SHP77 treated with DMSO at 0.1 percent for 48 hours (cell line): ENCODE measurements at places on chromosomes 2 and 18.

DNA sequence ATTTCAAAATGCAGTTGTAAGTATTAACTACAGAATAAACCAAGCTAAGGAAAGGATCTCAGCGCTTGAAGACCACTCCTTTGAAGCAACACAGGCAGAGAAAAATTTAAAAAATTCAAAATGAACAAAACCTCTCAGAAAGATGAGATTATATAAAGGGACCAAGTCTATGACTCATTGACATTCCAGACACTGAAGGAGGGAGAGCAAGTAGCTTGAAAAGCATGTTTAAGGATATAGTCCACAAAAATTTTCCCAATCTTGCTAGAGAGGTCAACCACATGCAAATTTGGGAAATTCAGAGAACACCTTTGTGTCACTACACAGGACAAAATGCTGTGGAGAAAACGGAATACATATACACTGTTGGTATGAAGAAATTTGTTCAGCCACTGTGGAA is 112.6 kb upstream of the MC4R start:
- DNase-seq = no peak

- no peak for DNase-seq
These were observed 14.0 kb downstream of the SLC14A2 start for GRCh38 chr18:45628979-45629958.

DNA sequence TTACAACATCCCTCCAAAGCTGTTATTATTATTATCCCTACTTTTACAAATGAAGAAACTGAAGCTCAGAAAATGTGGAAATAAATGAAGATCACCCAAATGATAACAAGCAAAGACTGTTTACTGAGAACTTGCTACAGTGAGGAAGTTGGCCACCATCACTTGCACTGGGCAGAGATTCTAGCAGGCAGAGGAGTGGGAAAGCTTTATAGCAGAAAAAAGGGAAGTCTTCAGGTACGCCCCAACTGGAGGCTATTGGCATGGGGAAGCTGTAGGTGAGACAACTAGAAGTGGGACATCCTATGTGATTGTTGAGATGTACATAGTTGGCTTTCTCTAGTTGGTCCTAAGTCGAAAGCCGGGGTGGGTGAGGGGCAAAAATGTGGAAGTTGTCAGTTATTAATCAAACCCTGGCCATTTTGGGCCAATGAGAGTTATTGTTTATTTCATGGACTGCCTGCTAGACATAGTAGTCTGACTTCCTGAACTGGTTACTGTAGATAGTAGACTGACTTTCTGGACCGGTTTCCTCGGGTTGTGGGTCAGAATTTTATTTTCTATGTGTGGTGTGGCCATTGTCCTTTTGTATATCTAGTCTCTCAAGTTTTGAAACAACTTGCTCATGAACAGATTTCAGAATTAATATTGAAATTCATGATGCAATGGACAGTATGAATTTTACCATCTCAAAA is 40.2 kb upstream of the STAT4 start:
- DNase-seq = no peak

DNA sequence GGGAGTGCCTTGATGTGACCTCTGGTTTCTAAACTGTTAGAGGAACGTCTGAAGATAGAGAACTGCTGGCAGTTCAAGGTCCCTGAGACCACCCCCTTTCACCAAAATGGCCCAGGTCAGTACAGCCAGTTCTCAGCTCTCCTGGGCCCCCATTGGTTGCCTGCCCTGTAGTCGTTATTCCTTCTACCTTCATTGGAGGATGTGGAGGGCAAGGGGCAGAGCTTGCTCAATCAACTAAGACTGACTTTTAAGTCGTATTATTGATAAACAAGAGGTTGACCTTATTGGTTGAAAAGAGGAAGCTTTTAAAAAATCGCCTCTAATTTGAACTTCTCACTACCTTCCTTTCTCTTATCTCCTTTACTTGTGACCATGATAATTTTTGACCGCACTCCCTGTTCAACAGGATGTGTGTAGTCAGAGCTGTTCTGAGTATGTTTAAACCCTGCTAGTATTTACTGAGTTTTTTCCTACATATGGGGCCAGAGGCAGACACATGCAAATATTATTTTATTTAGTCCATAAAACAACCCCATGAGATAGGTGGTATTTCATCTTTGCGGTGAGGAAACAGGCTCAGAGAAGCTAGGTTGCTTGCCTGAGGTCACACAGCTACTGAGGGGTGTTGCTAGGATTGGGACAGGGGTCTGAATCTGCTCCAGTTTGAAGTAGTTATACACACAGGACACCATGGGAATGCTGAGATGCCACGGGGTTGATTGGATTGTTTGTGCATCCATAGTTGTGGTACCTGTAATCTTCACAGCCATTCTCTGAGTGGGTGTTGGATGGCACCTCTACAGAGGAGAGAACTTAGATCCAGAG is 65.9 kb downstream of the TMEM247 start:
- DNase-seq = no peak

- DNase-seq = no peak
These were observed 5.0 kb upstream of the ATP6V1B1 start for GRCh38 chr2:70930371-70931329.

- peak; percentile 70 for DNase-seq
These were observed 1232.6 kb upstream of the NRXN1 start for GRCh38 chr2:52264488-52264887.
